ENCODE measurements at places on chromosomes 2 and 18.
A peak's percentile ranks its signal among the peaks of the same experiment; 100 is the strongest.

DNA sequence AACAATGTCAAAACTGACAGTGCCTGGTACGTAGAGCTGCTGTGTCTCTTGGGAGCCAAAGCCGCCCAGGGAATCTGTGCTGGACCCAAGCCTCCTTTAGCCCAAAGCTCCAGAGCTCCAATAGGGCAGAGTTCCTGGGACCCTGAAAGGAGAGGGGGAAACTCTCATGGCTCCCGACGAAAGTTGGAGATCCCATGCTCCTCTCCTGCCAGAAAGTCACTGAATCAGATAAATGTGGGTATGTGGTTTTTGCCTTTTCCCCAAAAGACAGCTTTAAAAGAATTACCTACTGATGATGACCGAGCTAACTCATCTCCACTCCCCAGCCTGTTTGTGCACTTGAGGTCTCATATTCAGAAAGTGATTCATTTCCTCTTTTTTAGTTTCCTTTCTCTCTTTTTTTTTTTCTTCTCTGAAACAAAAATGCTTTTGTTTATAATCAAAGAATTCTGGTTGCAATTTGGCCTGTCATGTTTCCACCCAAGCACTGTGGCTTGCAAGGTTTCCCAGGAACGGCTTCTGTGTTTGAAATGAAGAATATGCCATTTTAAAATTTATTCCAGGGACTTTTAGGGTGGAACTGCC is 14.1 kb upstream of the PMAIP1 start:
- no peak for DNase-seq

DNA sequence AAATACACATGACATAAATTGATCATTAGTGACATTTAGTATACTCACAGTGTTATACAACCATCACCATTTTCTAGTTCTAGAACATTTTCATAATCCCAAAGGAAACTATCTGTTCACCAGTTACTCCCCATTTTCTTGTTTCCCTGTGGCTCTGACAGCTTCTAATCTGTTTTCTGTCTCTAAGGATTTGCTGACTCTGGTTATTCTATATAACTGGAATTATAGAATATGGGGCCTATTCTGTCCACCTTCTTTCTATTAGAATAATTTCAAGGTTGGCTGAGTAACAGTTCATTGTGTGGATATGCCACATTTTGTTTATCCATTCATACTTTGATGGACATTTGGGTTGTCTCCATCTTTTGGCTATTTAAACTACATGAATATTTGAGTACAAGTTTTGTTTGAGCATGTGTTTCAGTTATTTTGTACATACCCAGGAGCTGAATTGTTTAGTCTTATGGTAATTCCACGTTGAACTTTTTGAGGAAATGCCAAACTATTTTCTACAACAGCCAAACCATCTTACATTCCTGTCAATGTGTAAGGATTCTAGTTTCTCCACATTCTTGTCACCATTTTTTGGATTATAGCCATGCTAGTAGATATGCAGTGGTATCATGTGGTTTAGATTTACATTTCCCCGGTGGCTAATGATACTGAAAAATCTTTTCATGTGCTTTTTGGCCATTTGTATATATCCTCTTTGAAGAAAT is 20.5 kb downstream of the KIAA1328 start:
- no peak for DNase-seq

GRCh38 chr2:235495373-235496238 is 1.8 kb downstream of the AGAP1 start:
- peak; percentile 43 for DNase-seq

DNA sequence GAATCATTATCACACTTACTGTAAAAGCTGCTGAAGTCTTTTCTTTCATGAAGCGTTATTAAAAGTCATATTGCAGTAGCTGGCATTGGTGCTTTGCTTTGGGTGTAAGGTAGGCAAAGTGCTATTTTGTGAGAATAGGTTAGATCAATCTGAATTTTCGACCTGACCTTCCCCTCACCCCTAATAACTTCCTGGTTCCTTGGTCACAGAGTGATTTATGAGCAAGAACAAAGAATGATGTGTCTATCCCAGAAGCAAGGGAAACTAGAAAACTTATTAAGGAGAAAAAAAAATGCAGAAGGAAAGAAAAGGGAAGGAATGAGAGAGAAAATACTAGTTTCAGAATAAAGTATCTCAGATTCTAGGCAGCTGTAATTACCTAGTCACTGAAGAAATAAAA is 163.1 kb upstream of the MEIS1 start:
- no peak for DNase-seq

GRCh38 chr2:12304564-12305171 is 412.1 kb upstream of the TRIB2 start:
- no peak for DNase-seq

GRCh38 chr18:12334366-12334808 is 26.3 kb downstream of the TUBB6 start:
- no peak for DNase-seq

DNA sequence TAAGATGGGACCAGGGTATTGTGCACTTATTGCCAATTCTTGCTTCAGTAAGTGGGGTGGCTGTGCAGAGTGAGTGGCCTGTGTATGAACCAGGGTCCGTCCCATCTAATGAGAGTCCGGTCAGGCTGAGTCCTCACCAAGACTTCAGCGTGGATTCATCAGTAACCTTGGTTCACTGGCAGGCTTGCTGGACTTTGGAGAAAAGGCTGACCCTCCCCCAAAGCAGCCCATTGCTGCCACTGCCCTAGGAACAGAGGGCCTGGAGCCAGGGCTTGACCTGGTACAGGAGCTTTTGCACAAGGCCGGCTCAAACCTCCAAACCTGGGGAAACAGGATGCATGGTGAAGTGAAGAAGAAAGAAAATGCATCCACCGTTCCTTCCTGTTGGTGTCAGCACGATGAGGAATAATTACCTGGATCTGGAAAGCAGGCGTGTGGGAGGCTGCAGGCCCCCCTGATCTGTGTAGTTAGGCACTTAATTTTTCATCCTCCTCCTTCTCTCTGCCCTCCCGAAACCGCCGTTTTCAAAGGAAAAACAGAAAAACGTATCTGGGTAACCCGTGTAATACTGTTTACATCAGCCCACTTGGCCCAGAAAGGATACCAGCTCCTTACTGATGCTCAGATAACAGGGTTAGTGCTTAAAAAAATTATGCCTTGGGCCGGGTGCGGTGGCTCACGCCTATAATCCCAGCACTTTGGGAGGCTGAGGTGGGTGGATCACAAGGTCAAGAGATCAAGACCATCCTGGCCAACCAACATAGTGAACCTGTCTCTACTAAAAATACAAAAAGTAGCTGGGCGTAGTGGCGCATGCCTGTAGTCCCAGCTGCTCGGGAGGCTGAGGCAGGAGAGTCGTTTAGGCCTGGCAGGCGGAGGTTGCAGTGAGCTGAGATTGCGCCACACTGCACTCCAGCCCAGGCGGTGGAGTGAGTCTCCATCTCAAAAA is 147.7 kb downstream of the TGIF1 start:
- no peak for DNase-seq

GRCh38 chr2:140701726-140702125 is 1429.1 kb downstream of the LRP1B start:
- DNase-seq: no peak

- DNase-seq: no peak
Measured at GRCh38 chr18:59696311-59697235, 650 bp downstream of the CCBE1 start.

GRCh38 chr2:8406271-8406670 is 275.6 kb upstream of the ID2 start:
- DNase-seq: no peak

DNA sequence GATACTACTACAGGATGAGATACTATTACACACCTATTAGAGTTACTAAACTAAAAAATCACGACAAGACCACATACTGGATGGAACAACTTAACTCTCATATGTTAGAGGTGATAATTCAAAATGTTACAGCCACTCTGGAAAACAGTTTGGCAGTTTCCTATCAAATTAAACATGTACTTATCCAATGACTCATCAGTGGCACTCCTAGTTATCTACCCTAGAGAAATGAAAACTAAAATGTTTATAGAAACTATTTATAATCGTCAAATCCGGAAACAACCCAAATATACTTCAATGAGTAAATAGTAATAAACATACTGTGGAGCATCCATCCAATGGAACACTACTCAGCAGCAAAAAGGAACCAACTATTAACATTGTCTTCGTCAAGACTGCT is 137.0 kb upstream of the RBBP8 start:
- DNase-seq: no peak

GRCh38 chr2:156077041-156077742 is 255.3 kb downstream of the NR4A2 start:
- no peak for DNase-seq

GRCh38 chr2:181077128-181077709 is 96.8 kb downstream of the UBE2E3 start:
- no peak for DNase-seq

- no peak for DNase-seq
Measured at GRCh38 chr18:61729322-61729721, 163.5 kb downstream of the RNF152 start.

GRCh38 chr2:182077448-182078142 is 91.9 kb downstream of the PPP1R1C start:
- DNase-seq: peak; percentile 77

DNA sequence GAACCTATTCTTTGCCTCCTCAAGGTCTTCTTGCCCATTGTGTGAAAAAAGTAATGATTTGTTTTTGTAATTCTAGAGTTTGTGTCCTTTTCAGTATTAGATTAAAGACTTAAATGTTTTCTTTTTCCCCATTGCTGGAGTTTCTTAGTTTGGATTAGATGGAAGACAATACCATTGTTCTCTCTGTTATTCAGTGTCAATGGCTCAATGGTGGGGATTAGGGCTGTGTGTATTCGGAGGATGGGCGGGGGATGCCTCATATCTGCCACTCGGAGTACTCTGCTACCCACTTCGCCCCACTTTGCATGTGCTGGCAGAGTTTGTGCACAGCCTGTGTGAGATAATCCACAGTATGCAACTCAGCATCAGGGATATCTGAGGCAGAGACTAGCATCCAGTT is 90.1 kb downstream of the KLHL29 start:
- DNase-seq: peak; percentile 73

DNA sequence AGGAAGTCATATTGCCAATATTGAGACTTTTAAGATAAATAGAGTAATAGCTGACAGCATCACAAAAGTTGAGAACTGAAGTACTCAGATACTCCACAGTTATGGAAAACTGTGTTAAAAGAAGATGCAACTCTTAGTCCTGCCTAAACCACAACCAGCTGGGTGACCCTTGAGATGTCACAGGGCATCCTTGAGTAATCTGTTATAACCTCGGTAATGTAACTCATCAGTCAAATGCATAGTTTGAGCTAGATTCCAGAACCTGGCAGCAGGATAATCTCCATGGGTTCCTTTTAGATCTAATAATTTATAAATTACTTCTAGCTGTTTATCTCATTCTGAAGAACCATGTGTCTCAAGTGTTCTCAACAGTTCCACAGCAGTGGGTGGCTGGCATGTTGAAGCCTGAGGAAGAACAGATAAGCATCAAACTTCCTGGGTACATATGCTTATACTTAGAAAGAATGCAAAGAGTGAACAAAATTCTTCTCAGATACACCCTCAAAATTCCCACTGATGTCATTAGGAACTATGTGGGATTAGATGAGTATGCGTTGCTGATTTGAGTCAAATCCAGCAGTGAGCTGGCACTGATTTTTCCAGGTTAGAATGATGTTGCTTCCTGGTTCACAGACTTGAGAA is 304.1 kb upstream of the ERBB4 start:
- DNase-seq: no peak

- DNase-seq: no peak
Measured at GRCh38 chr2:42787788-42788477, 4.5 kb downstream of the HAAO start.

DNA sequence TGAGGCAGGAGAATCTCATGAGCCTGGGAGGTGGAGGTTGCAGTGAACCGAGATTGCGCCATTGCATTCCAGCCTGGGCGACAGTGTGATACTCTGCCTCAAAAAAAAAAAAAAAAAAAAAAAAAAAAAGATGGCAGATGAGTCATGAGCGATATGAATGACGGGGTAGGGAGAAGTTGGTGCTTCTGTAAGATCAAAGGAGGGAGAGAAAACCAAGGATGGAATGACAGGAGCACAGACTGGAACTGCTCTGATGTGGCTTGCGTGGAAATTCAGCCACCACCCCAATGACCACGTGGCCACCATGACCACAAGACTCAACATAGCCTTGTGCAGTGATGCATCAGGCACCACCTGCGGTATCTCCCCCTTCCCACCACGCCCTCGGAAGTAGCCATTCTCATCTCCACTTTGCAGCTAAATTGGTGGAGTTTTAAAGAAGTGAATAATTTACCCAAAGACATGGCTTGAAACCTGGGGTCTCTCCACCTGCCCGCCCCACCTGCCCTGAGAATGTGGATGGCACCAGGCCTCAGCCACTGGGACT is 96.0 kb downstream of the ACKR3 start:
- no peak for DNase-seq
